ENCODE measurements at places on chromosomes 2 and 18. TPM values are rescaled to one million over a fixed set of nuclear protein-coding genes. Genes with fewer than 3 reads are reported as not detected.

ALPG gene
- not detected for total RNA-seq

RTP5 gene
- total RNA-seq, result not detected

KLF7 gene
- total RNA-seq, result 120 TPM

HOXD1 gene
- 3.8 TPM for total RNA-seq

MREG gene
- total RNA-seq, result 26.1 TPM

Data from endothelial cell (in vitro differentiated cells).